Cardiac muscle cell (in vitro differentiated cells and primary cell): ENCODE measurements at places on chromosomes 5 and 9. TPM values are rescaled to one million over a fixed set of nuclear protein-coding genes. Genes with fewer than 3 reads are reported as not detected.

Gene F12
- polyA plus RNA-seq: 5.0 and 13.6 TPM in 2 replicates

Gene OGN
- polyA plus RNA-seq: 0.27 and 0.35 TPM in 2 replicates

Gene SPINK1
- 2.6 TPM in 1 of 2 replicates, not detected in the other for polyA plus RNA-seq

Gene PPP3R2
- polyA plus RNA-seq: not detected in 2 replicates

Gene ZBTB26
- 3.3 and 10.0 TPM in 2 replicates for polyA plus RNA-seq

Gene KIF12
- polyA plus RNA-seq: 0.64 and 1.6 TPM in 2 replicates

Gene ALDOB
- polyA plus RNA-seq: 0.10 and 0.26 TPM in 2 replicates

Gene PNPLA7
- 1.4 and 1.6 TPM in 2 replicates for polyA plus RNA-seq

Gene PKN3
- polyA plus RNA-seq: 13.4 and 13.5 TPM in 2 replicates

Gene FNBP1
- 20.5 and 23.6 TPM in 2 replicates for polyA plus RNA-seq

Gene CERCAM
- 38.6 and 58.1 TPM in 2 replicates for polyA plus RNA-seq

Gene MEIKIN
- not detected in 2 replicates for polyA plus RNA-seq

Gene CXCL14
- polyA plus RNA-seq: 1.1 and 1.9 TPM in 2 replicates

Gene LHX3
- not detected in 2 replicates for polyA plus RNA-seq

Gene IRX1
- 132 and 142 TPM in 2 replicates for polyA plus RNA-seq

Gene CDKN2B-AS1
- polyA plus RNA-seq: 0.44 TPM in 1 of 2 replicates, not detected in the other

Gene SPATA31C1
- not detected in 2 replicates for polyA plus RNA-seq

Gene GPR151
- not detected in 2 replicates for polyA plus RNA-seq

Gene NUDT2
- polyA plus RNA-seq: 32.1 and 39.1 TPM in 2 replicates

Gene ADAMTS16
- polyA plus RNA-seq: 0.07 TPM in 1 of 2 replicates, not detected in the other

Gene WNT8A
- polyA plus RNA-seq: not detected in 2 replicates

Gene RNF183
- polyA plus RNA-seq: 0.40 and 0.49 TPM in 2 replicates

Gene GLRA1
- polyA plus RNA-seq: not detected in 2 replicates

Gene ELOVL7
- polyA plus RNA-seq: 0.64 and 1.6 TPM in 2 replicates

Gene SEPTIN8
- 18.6 and 24.4 TPM in 2 replicates for polyA plus RNA-seq

Gene UTP15
- polyA plus RNA-seq: 8.1 and 15.8 TPM in 2 replicates

Gene ORM2
- polyA plus RNA-seq: not detected in 2 replicates

Gene TEX48
- polyA plus RNA-seq: not detected in 2 replicates

Gene FBP2
- 0.32 TPM in 2 replicates for polyA plus RNA-seq

Gene CRB2
- 8.3 and 16.9 TPM in 2 replicates for polyA plus RNA-seq

Gene GLDC
- polyA plus RNA-seq: 1.5 and 5.9 TPM in 2 replicates

Gene C9
- not detected in 2 replicates for polyA plus RNA-seq

Gene RUSC2
- polyA plus RNA-seq: 13.8 and 18.7 TPM in 2 replicates
